Muscle of arm (tissue), 14 donors: ENCODE measurements at places on chromosomes 4 and X. TPM values are rescaled to one million over a fixed set of nuclear protein-coding genes. Genes with fewer than 3 reads are reported as not detected.

Gene USP26
- not detected for polyA plus RNA-seq

Gene IGFBP7
- 126 TPM for polyA plus RNA-seq

Gene SPACA5
- 0.56 TPM for polyA plus RNA-seq

Gene SERPINA7
- polyA plus RNA-seq, result 0.32 TPM

Gene CC2D2A
- 17.3 TPM for polyA plus RNA-seq

Gene SERTM2
- polyA plus RNA-seq, result 1.3 TPM

Gene FRYL
- 31.7 TPM for polyA plus RNA-seq

Gene CDS1
- polyA plus RNA-seq, result not detected

Gene ABCE1
- polyA plus RNA-seq, result 67.9 TPM

Gene HTATSF1
- 116 TPM for polyA plus RNA-seq

Gene CCDC158
- not detected for polyA plus RNA-seq

Gene CACNA1F
- not detected for polyA plus RNA-seq

Gene SLC49A3
- 12.9 TPM for polyA plus RNA-seq

Gene ADH1B
- 8.6 TPM for polyA plus RNA-seq

Gene SPACA5B
- not detected for polyA plus RNA-seq
